ENCODE measurements at places on chromosomes 4 and X. TPM values are rescaled to one million over a fixed set of nuclear protein-coding genes. Genes with fewer than 3 reads are reported as not detected.

Gene TSPAN6
- 19.7 TPM for total RNA-seq

Gene ENOX2
- 10.9 TPM for total RNA-seq

Gene FAT4
- 0.20 TPM for total RNA-seq

Gene ADGRG4
- not detected for total RNA-seq

Gene ARAF
- 41.5 TPM for total RNA-seq

Gene VCX
- total RNA-seq: not detected

Gene CD40LG
- not detected for total RNA-seq

Gene APLN
- total RNA-seq: 0.98 TPM

Gene WDR17
- 0.98 TPM for total RNA-seq

Gene TMEM271
- total RNA-seq: not detected

Gene HMX1
- total RNA-seq: not detected

Gene ADAMTS3
- total RNA-seq: 0.68 TPM

Gene NALF2
- total RNA-seq: not detected

Gene SRPX2
- 11.0 TPM for total RNA-seq

Gene ASMT
- total RNA-seq: not detected

Gene SUPT20HL2
- 0.24 TPM for total RNA-seq

DNA sequence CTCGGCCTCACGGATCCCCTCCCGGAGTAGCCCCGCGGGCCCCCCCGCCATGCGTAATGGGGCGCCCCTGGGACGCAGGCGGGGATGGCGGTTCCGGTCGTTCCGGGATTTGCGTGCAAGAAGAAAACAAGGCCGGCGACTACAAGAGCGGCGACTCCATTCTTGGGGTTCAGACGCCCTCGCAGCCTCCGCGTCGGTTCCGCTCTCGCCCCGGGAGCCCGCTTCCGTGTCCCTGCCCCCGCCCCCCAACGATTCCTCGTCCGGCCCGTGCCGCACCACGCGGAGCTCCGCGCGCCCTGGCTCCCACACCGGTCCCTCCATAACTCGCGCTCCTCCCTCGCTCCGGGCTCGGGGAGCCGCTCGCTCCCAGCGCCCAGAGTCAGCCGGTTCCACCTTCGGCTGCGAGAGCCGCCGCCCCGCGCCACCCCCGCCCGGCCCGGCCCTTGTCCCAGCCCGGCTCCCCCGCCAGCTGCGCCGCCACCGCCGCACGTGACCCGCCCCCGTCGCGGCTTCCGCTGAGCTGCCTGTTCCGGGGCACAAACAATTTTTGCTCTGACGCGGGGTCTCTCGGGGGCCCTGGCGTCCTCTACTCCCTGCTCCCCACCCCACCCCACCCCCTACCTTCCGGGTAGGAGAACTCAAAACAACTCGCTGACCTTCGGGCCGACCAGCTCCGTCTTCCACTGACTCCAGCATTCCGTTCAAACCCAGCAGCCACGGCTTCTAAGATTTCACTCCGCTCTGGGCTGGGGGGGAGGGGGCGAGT is 78.8 kb upstream of the BCOR start:
- peak; percentile 62 for DNase-seq

- DNase-seq: no peak
Measured at GRCh38 chr4:732911-733630, 27.4 kb downstream of the PCGF3 start.

DNA sequence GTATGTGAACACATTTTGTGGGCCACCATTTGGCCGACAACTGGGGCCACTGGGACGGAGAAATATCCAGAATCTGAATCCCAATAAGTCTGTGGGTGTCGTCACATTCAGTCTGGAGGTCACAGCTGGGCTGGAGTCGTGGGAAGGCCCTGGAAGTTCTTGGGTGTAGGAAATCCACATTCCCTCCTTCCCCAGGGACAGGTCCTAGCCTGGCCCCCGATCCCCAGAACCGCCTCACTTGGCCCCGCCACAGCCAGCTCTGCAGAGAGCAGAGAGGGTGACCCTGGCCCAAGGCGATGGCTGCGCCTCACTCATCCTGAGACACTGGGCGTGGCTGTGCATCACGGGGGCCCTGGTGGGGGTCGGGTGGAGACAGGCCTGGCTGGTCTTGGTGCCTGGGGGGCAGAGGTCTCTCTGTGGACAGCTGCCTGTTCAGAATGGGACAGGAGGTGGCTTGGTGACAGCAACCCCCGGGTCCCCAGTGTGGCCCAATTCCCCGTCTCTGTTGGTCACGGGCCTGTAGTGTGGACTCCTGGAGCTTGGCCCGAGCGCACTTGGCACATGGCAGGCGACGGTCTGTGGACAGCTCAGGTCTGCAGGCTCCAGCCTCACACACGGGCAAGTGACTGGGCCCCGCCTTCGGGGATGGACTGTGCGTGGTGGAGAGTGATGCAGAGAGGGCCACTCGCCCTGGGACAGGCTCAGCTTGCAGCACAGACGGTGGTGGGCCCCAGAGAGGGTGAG is 16.4 kb downstream of the DOK7 start:
- no peak for DNase-seq

- peak; percentile 6 for DNase-seq
Measured at GRCh38 chr4:103915224-103915869, 195.6 kb upstream of the TACR3 start.

GRCh38 chr4:108774809-108775530 is 12.1 kb upstream of the ETNPPL start:
- DNase-seq: peak; percentile 2

GRCh38 chrX:39059866-39060265 is 258.6 kb downstream of the MID1IP1 start:
- DNase-seq: peak; percentile 43

DNA sequence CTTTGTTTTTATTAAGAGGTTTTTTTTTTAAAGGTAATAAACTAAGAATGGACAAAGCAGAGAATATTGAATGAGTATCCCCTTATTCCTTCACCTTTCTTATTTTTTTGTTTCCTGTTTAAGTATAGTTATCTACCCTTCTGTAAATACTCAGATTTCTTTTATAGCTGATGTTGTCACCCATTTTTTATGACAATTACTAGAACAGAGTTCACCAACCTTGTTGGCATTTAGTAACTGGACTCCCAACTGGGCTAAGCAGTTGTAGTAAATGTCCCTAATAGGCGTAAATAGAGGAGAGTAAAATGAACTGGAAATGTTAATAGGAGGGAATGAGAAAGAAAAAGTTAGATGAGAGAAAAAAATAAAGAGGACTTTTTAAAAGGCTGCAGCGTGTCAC is 9.8 kb downstream of the PDLIM5 start:
- DNase-seq: no peak

- no peak for DNase-seq
Measured at GRCh38 chr4:99458911-99459447, 23.8 kb upstream of the ADH7 start.

DNA sequence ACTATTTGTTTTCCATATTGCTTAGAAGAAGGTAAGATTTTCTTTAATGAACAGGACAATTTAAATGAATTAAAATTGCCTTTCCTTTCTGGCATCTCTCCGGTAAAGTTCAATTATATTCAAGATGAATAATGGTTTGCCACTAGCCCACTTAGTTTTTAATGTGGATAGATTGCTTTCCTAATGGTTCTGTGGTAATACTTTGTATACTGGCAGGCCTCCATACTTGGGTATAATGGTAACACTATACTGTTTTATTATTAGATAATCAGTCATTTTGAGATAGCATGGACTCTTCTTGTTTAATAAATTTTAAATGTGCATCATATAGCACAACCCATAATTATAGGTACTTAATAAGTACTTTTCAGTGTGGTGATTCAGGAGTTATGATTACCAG is 89.5 kb downstream of the ELOVL6 start:
- DNase-seq: no peak

DNA sequence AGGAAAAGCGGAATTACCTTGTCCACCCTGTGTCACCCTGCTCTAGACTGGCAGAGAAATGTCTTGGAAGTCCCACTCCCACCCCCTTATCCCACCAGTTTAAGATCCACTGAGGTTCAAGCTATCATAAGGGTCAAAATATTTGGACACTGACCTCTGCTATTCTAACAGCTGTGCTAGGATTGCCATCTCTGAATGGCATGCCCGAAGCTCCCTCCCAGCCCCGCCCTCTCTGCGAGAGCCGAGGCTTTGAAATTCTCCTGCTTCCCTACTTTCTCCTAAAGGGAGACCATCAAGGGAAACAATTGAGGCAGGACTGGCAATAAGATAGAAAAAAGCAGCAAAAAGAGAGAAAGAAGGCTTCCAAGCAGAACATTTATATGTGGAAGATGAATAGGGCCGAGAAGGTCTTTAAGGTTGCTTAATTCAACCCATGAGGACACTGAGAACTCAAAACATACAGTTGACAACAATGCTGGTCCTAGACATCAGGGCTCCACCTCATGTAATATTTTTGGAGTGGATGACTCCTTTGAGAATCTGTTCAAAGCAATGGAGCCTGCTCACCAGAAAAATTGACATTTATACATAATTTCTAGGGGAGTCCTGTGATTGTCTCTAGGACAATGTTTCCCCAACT is 338.7 kb upstream of the F9 start:
- DNase-seq: no peak

GRCh38 chr4:54958236-54958635 is 167.2 kb downstream of the KDR start:
- no peak for DNase-seq

DNA sequence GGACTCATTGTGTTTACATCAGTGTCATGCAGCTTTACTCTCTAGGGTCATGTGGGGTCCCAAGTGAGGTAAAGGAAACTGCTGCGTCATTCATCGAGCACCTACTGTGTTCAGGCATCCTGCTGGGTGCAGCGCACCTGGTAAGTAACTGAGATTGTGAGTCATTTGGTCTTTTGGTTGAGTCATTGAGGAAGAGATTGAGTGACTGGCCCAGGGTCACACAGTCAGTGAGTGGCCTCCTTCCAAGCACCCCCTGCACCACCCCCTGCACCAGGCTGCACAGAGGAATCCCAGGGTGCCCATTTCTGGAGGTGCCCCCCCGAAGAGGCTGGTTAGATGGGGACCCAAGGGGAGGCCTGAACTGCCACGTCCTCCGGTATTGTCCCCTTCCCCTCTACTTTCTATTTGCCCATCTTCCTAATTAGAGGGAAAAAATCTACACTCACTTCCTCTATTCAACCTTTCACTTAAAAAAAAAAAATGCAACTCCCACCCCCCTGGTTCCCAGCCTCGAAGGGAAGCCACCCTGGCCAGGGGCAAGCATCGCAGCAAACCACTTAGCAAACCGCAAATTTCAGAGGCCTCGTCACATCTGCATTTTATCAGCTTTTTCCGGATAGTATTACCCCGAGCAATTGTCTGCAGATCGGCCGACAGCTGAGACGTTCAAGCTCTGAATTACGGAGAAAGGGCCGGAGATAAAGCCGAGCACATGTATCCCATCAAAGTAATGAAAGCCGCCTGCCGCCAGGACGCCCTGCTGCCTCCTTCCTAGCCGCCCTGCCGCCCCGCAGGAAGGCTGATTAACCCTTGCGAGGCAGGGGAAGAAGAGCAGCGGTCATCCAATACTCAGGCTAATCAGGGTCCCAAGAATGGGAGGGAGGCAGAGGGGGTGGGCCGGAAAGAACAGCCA is 96.3 kb upstream of the MSX1 start:
- peak; percentile 93 for DNase-seq

- no peak for DNase-seq
Measured at GRCh38 chrX:124125471-124125870, 164.0 kb downstream of the STAG2 start.

- no peak for DNase-seq
Measured at GRCh38 chr4:120158046-120158445, 91.4 kb upstream of the MAD2L1 start.

- DNase-seq: peak; percentile 24
Measured at GRCh38 chrX:1165535-1166196, 46.8 kb downstream of the CRLF2 start.

- DNase-seq: no peak
Measured at GRCh38 chr4:96599752-96600151, 759.9 kb downstream of the PDHA2 start.

- no peak for DNase-seq
Measured at GRCh38 chr4:82746705-82747574, 51.7 kb downstream of the SCD5 start.

GRCh38 chr4:157075811-157076577 is at the start of gene GLRB:
Gene GLRB (plus strand): TSS chr4:157076150. CDS start chr4:157078025, 1,875 bp downstream.
- DNase-seq: peak; percentile 42

- DNase-seq: no peak
Measured at GRCh38 chrX:22999696-23000223, at the start of gene DDX53. Gene DDX53 (plus strand): TSS chrX:22999960. CDS start chrX:23000058, 98 bp downstream.

DNA sequence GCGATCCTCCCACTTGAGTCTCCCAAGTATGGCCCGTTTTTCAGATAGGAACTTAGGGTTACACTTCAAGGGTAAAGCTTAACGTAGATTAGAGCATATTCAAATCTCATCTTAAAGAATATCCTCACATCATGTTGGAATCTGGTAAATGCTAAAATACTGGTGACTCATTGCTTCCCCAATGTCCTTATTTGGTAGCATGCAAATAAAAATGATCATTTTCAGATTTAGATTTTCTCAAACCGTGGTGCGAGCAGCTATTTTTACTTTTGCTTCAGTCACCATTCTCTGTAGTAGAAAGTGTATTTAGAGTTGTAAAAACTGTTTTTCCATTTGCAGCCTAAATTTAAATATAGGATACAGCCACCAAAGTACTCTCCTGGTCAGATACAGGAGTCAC is 101.5 kb upstream of the MAML3 start:
- peak; percentile 34 for DNase-seq

GRCh38 chrX:24498181-24498580 is 33.1 kb downstream of the PDK3 start:
- no peak for DNase-seq

GRCh38 chrX:152958047-152958446 is 35.9 kb downstream of the PNMA5 start:
- peak; percentile 31 for DNase-seq

DNA sequence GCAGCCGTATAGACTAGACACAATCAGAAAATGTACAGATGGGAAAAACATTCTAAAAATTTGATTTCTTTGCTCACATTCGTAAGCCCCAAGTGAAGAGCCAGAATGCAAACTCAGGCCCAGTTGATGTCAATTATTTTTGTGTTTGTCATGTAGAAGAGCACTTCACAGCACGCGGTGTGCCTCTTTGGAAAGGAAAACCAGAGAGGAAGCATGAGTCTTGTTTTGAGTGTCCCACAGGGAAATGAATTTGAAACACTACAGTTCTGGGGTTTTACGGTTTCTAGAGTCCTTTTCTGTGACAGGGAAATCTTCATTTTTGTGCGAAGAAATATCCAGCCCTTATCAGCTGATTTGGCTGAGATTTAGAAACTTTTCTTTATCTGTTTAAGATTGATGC is 554.6 kb upstream of the BOD1L1 start:
- no peak for DNase-seq

- DNase-seq: no peak
Measured at GRCh38 chrX:78822157-78822690, 74.7 kb downstream of the LPAR4 start.

GRCh38 chrX:123899701-123900100 is 39.8 kb downstream of the XIAP start:
- no peak for DNase-seq

DNA sequence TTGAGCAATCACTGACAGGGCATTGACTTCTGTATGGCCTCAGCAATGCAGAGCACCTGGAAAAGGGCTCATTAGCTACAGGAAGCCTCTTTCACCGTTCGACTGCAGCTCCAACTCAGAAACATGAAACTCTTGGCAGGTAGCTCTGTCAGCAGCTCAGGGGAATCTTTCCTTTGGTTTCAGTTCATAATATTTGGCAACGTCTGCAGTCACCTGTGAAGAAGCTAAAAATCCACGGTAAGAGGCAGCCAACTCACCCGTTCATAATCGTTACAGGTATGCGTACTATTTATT is 354.9 kb downstream of the CAMK2D start:
- no peak for DNase-seq
